ENCODE measurements at places on chromosomes 7 and 10.

DNA sequence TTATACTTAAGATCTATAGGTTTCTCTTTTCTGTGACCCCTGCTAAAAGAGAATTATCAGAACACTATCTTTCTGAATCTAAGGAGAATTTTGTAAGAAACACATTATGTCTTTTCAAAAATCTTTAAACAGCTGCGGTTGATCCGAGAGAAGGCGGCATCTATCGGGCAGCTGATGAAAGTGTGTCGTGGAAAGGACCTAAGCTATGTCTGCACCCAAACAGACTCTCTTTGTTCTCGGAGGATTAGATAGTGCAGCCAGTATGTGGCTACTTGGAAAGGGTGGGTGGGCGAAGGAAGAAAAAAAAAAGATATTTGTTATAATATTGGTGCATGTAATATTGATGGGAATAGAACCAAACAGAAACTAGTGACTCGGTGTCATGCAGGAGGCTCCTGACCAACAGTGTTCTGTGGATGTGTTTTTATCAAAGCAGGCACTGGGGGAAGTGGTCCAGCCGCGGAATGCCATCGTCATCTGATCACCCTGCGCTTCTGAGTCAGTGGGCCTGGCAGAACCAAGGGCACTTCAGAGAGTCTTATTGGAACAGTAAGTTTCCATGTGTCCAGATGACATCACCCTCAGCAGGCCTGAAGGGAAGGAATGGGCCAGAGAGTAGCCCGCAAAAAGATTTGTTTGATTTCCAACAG lies 509.7 kb upstream of the AKR1E2 start:
- DNase-seq = peak; percentile 29

GRCh38 chr10:35492386-35493195 lies 112.5 kb upstream of the GJD4 start:
- no peak for DNase-seq

DNA sequence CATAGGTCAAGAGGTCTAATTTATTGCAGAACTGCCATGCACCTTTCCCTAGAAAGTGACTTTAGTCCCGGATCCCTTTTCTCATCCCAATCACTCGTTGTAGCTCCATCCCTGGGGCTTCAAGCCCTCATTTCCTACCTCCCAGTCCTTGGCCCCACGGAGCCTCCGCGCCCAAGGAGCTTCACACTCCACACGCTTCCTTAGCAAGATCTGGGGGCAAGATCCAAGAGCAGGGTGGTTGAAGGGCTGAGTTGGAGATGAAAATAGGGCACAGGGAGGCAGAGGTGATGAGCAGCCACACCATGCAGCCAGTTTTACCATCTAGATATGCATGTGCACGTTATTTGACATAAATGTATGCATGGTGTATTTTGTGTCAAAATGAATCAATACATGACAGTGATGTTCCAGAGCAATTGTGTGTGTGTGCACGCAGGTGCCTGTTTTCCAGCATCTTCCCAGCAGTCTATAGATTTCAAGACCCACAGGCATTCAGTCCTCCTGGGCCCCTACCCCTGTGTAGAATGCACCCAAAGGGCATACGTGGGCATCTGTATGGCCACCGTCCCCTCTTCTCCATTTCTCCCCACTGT lies 6.0 kb upstream of the TRPV6 start:
- no peak for DNase-seq

DNA sequence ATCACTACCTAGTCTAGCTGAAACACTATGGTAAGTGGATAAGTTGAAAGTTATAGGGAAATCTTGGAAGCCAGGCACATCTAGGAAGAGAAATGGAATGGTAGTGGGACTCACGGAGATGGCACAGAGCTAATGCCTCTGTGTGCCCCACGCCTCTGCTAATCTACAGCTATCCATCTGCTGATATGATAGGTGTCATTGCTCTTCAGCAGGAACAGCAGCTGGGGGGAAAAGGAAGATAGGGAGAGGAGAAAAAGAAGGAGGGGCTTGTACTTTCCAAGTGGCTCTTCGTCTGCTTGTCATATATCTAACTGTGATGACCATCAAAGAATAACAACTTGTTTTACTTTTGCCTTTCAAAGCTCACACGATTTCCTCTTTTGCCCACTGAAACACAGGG lies 1199.1 kb upstream of the SORCS1 start:
- no peak for DNase-seq

- no peak for DNase-seq
These were observed 239.7 kb upstream of the INHBA start for GRCh38 chr7:41942468-41943093.

GRCh38 chr10:77630507-77630848 lies 7.1 kb downstream of the KCNMA1 start:
- no peak for DNase-seq

- no peak for DNase-seq
These were observed 19.8 kb downstream of the HNRNPA2B1 start for GRCh38 chr7:26180792-26181198.

GRCh38 chr7:64890761-64891362 lies 12.2 kb upstream of the ZNF273 start:
- no peak for DNase-seq

DNA sequence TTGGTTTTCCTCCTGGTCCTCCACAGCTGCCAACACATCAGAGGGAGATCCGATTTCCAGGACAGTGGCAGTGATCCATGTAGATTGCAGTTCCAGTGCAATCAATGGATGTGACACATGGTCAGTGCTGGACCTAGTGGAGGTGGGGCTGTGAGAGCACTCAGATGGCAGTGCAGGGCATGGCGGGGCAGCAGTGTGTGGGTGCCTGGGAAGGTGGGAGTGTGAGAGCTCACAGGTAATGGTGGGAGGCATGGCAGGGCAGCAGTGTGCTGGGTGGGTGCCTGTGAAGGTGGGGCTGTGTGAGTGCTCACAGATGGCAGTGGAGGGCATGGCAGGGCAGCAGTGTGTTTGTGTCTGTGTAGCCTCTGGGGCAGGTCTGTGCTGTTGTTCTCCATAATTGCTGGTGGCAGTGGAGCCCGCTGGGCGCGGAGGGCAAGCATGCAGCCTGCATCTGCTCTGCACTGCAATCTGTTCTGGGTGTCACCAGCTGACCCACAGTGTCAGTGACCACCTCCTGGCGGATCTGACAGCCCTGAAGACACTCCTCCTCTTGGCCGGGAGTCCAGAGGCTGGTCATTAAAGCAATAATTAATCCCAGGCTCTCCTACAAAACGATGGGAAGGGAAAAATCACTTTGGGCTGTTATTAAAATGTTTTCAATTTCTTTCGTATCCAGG lies 8.6 kb upstream of the ADARB2 start:
- DNase-seq = no peak
